ENCODE measurements at places on chromosomes 4 and X.

DNA sequence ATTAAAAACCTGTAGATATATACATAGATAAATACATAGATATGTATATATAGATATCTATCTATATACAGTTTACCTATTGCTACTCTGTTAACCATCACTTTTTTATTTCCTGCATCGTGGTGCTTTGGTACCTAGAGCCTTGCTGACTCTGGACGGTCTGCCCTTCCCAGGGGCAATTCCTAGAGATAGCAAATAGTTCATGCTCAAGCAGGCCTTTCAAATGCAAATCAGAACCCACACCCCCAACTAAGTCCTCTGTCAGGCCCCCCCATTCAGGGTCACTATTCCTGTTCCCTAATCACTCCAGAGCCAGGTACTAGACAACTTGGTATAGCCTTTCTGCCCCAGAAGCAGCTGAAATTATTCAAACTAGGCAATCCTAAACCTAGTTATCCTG, 273.5 kb upstream of the ADGRL3 start:
- no peak for DNase-seq

DNA sequence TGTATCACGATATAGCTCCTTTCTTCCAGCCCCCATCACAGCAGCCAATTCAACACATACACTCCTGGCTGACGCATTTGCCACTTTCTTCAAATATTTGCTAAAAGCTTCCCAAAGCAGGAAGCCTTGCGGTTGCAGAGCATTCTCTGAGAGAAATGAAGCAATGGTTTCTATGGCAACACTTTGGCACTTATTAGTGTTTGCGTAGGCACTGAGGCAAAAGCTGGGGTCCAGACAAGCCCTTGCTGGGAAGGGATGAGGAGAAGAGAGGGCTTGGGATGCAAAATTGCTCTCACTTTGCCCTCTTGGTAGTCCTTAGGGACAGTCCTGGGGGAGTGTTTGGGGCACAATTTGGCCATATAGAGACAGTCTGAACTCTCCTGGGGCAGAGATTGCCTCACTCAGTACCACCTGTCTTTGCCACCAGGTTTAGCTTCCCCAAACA, 55.0 kb upstream of the PAK3 start:
- DNase-seq: no peak

GRCh38 chrX:20454117-20454516, 187.4 kb upstream of the RPS6KA3 start:
- DNase-seq: no peak

DNA sequence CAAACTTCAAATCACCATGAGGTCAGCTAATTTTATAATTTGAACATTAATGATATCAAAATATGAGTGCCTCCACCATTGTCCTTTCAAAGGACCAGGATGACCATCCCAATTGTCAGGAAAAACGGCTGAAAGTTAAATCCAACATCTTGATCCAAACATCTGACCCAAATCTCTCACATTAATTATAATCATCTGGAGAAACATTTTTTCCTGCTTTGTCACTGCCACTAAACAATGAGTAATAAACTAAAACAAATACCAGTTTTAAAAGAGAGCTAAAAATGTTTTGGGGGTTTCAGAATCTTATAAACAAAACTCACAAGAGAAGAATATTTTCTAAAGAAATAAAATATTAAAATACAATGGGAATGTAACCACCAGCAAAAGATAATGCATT, 45.7 kb upstream of the NDST4 start:
- DNase-seq: no peak

DNA sequence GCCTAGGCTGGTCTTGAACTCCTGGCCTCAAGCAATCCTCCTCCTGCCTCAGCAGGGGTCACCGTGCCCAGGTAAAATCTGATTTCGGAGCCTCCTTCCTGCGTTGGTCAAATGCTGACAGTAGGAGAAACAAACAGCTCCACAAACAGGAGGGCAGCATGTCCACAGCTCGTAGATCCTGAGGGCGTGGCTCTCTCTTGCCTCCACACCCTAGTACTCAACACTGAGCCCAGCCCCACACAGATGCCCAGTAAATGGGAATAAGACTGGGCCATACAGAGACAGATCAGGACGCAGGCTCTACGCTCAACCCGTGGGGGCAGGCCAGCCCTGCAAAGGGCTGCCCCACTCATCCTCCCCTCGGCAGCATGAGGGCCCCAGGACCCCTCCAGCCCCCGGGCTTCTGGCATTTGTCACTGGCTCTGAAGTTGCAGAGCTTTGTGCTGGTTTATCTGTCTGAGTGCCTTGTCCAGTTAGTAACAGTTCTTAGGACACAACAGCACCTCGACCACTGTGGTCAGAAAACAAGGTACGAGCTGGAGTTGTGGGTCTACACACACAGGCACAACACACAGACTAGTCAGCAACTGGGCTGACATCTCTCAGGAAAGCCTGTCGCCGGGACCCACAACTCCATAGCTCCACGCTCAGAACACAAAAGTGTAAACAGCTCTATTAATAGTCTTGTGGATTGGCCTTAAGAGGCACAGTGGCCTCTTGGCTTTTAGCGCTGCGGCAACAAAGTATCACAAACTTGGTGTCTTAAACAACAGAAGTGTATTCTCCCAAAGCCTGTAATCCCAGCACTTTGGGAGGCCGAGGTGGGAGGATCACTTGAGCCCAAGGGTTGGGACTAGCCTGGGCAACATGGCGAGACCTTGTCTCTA, 5.2 kb downstream of the TNIP2 start:
- no peak for DNase-seq

All from activated naive CD8-positive, alpha-beta T cell treated with anti-CD3 and anti-CD28 coated beads, Interleukin-2, amount 10 ng/mL, durations not matched to agents 7 days and 5 days (primary cell).